Astrocyte of the spinal cord (primary cell): ENCODE measurements at places on chromosomes 6 and 20.

DNA sequence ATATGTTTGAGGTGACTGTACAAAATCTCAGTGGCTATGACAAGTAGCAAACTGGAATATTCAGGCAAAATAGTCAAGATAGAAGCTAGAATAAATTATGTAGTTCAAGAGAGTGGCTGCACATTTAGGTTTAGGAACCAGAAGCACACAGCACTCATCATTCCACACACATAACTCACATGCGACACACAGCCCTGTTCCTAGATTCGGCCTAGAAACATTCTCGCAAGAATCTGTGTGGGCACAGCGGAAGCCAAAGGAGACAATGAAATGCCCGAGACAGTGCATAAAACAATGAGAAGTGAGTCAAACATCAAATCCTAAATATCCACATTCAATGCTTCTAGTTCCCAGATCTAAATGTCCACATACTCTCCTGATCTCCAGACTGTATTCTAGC is 9.5 kb upstream of the SUPT3H start:
- DNase-seq = peak; percentile 24

- DNase-seq = no peak
These were observed 133.1 kb upstream of the PTPRT start for GRCh38 chr20:43322851-43323250.

- DNase-seq = no peak
These were observed 3.3 kb upstream of the PACSIN1 start for GRCh38 chr6:34462551-34462971.

DNA sequence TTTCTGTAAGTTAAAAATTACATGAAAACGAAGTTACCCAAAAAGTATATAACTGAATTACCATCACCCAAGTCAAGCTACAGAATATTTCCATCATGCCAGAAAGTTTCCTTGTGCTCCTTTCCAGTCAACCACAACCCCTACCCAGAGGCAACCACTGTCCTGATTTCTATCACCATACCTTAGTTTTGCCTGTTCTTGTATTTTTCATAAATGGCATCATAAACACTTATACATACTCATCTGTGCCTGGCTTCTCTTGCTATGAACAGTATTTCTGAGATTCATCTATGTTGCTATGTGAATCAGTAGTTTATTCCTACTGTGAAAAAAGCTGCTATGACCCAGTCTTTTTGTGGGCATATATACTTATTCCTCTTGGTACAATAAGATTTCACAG is 7.4 kb downstream of the FKBP5 start:
- no peak for DNase-seq

GRCh38 chr20:12750221-12750620 is 258.6 kb upstream of the SPTLC3 start:
- no peak for DNase-seq
